ENCODE measurements at places on chromosomes 1 and 21.

DNA sequence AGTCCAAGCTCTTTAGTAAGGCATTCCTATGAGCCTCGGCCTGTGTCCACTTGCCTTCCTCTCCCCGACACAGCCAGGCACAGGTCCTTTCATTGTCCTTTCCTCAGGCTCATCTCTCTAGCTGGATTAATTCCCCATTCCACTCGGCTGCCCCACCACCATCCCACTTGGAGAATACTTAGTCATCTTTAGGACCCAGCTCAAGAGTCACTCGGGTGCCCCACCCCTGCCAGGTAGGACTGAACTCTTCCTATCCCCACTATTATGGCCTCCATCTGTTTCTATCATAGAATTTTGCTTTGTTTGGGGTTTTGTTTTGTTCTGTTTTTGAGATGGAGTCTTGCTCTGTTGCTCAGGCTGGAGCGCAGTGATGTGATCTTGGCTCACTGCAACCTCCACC lies 45.9 kb upstream of the ATP2B4 start:
- no peak for DNase-seq

DNA sequence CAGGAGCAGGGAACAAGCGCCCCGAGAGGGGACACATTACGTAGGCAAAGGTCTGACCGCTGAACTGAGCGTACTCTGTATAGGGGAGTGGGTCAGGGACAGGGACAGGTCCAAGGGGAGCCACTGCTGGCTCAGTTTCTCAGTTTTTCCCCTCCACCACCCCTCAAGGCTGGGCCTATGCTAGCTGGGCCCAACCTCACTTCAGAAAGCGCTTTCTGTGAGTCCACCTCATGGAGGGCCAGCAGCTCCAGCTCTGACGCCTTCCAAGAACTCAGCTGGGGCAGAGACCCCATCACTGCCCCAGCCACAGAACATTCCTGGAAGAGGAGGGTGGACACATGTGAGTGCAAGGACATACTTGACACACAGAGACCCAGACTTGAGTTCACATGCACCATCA lies 242.0 kb downstream of the FOXD2 start:
- no peak for DNase-seq

DNA sequence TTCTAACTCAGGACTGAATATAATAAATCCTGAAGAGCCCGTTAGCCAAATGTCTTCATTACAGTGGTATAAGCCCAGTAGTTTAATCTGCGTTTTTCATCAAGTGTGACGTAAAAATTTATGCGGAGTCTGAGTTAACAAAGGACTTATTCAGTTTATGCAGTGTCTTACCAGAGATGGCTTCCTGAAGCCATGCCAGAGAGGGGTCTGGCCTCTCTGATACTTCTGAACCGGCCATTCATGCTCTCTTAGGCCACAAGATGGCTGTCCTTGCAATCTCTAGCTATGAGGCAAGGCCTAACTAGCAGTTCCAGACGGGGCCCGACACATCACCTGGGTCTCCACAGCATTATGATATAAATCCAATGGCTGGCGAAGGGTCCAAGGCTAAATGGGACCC lies 101.4 kb downstream of the TEX35 start:
- no peak for DNase-seq

DNA sequence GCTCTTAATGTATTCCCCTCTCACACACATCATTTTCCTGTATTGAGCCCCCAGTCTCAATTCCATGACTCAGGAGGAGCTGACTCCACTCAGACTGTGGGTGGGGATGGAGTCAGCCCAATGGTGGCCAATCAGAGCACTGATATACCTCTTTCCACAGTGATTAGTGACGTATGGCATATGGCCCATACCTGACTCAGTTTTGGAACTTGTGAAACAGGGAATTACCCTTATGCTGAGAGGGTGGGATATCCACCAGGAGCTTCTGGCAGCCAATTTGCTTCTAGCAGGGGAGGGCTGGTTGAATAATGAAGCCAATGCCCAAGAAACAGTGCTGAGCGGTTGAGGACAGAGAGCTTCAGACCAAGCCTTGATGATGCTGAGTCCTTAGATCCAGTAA lies 86.4 kb upstream of the SPATA6 start:
- no peak for DNase-seq

DNA sequence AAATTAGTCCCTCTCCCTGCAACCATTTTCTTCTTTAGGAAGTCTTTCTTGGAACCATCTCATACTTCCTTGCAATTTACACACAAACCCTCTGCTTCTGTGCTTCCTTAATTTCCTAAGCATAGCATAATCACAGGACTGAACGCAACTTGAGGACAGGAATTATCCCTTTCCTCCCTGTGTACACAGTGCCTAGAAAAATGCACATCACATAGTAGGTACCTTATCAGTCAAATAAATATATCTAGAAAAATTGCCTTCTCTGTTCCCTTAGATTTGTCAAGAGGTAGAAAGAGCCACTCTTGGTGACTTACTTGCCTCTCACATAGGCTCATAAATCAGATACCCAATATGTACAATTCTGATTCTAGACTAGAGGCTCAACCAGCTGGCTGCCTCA lies 4.9 kb downstream of the ASPM start:
- DNase-seq: no peak

DNA sequence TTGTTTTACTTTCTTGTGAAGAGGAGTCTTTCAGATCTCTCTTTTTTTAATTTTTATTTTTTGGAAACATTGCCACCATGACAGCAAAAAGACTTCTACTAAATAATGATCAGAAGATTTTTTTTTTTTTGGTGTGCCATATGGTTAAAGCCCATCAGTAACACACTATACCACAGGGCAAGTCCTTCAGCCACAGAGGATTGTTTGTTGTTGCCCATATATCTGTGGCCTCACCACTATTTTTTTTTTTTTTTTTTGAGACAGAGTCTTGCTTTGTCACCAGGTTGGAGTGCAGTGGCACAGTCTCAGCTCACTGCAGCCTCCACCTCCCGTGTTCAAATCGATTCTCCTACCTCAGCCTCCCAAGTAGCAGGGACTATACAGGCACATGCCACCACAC lies 29.2 kb downstream of the UAP1 start:
- DNase-seq: no peak

DNA sequence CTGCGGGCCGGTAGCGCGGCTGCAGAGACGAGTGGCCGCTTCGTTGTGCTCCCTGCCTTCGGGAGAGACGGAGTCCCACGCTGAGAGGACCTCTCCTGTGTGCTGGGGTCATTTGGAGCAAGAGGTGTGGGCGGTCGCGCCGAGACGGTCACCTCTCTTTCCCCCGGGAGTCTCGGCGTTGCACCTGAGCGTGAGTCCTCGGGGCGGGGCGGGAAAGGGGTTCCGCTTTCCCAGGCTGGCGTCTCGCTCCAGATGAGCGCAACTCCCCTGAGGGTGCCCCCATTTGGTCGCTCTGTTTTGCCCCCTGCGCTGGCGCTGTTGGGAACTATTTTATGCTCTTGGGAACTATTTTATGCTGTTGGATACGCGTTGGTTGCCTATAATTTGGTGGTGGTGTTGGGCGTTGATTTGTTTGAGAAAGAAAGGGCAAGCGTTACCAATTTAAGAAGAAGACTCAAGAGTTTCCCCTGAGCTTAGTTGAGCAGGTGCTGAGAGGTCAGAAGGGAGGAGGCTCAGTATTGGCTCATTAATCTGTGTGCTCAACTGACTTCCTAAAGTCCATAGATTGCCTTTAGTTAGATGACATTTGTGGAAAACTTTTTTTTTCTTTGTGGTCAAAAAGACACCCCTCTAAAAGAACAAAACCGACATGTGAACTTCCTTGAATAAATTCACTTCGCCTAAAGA lies 683 bp downstream of the LRRC8B start:
- no peak for DNase-seq

GRCh38 chr1:213375002-213375401 lies 324.0 kb downstream of the RPS6KC1 start:
- no peak for DNase-seq

DNA sequence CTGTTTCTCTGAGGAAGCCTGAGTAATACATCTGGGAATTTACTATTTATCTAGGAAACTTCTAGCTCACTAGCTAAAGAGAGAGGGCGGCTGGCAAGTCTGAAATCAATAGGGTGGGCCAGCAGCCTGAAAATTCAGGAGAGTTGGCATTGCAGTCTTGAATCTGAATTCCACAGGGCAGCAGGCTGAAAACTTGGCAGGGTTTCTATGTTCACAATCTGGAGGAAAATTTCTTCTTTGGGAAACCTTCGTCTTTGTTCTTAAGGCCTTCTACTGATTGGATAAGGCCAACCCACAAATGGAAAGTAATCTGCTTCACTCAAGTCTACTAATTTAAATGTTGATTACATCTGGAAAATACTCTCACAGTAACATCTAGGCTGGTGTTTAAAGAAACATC lies 101.0 kb upstream of the COG2 start:
- DNase-seq: no peak

GRCh38 chr1:1489861-1490260 lies 18.3 kb downstream of the ATAD3B start:
- no peak for DNase-seq

DNA sequence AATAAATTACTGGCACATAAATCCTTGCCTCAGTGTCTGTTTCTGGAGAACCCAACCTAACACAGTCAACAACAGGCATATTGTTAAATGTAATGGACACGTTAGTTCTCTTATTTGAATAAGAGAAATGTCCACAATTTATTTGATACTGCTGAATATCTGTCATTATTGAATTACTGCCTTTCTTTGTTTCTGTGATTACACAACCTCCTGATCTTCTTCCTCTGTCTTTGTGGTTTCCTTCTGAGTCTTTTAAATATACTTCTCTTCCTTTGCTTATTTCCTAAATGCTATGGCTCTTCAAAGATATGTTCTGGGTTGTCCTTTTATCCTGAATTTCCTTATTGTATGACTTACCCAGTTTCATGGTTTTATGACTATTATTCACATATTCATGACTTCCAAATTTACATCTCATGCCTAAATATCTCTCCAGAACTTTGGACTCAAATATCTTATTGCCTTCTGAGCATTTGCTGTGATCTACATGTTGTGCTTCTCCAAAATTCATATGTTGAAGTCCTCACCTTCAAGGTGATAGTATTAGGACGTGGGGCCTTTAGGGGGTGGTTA lies 39.9 kb downstream of the MSH4 start:
- no peak for DNase-seq

DNA sequence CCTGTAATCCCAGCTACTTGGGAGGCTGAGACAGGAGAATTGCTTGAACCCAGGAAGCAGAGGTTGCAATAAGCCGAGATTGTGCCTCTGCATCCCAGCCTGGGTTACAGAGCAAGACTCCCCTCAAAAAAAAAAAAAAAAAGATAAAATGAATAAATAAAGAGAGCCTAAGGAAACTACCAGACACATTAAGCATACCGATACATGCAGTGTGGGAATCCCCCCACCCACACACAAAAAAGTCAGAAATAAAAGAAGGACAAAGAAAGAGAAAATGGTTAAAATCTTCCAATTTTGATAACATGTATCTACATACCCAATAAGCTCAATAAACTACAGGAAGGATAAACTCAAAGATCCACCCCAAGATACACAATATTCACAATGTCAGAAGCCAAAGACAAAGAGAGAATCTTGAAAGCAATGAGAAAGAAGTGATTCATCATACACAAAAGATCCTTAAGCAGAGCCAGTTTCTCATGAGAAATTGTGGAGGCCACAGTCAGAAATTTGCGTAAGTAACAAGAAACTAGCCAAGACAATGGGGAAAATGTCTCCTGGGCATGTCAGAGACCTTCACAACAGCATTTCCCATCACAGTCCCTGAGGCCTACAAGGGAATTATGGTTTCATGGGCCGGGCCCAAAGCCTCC lies 1197.0 kb downstream of the AMY1C start:
- DNase-seq: no peak

DNA sequence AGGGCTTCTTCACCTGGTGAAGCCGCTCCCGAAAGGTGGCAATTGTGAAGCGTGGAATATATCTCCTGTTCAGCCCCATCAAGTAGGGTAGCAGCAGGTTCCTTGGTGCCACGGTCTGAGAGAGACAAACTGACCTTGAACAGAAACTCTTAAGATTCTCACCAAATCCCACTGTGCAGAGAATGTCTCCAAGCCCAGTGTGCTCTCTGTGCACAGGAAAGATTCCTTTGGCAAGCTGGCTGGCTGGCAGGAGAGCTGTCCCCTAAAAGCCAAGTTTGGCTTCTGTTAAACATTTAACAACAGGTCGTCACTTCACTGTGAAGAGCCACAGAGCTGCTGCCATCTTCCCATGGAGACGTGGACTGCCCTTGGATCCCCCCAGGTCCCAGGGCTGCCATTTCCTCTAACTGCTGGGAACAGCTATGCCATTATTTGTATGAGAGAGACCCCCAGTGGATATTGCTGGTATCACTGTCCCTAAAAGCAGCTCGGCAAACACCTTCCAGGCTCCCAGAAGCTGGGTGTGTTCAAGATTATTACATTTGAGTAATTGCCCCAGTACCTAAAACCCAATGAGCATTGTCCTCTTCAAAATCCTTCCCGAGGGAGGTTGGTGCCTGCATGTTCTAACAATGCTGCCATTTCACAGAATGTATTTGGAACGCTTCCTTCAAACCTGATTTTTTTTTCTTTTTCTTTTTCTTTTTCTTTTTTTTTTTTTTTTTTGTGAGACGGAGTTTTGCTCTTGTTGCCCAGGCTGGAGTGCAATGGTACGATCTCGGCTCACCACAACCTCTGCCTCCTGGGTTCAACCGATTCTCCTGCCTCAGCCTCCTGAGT lies 71.8 kb downstream of the CD58 start:
- DNase-seq: peak; percentile 83

DNA sequence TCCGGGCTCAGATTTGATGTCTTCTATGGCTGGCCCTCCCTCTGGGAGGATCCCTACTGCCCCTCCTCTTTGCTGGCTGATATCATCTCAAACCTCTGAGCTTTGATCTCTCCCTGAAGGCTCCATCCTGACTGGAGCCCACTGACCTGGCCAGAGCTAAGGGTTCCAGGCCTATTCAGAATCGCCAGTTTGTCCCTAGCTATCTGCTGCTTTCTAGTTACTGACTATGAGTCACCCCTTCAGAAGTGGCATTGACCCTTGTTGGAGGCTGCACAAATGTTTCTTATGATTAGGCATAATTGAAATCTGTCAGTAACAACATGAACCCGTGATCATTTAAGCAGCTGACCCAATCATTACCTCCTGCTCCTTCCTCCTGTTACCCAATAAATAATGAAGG lies 87.1 kb downstream of the ABCA4 start:
- no peak for DNase-seq

DNA sequence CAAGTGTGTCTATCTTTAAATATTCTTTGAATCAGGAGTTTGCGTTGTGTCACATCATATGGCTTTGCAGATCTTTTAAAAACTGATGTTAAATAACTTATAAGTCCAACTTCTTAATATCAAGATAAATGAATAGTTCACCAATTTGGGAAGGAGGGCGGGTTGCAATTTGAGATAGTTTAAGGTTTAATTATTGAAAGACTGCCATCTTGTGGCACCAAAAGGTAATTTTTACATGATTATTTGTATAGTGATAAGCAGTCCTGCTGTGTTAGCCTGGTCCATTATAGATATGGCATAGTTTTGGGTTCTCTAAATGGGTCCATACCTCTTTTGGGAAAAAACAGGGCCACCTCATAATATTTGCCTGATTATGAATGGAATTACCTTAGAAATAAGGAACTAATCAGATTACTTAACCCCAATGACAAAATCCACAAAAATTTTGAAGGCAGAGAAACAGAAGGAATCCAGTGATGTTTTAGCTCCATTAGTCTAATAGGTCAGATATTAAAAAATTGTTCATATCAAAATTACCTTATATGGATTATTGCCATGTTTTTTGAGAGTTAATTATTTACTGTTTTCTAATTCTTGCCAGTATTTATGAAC lies 64.3 kb downstream of the PRKAA2 start:
- peak; percentile 64 for DNase-seq

- DNase-seq: no peak
Measured at GRCh38 chr21:35423709-35424108, 374.6 kb upstream of the RUNX1 start.

- DNase-seq: no peak
Measured at GRCh38 chr1:198932351-198932991, 293.6 kb downstream of the PTPRC start.

- no peak for DNase-seq
Measured at GRCh38 chr1:112666946-112667345, 7.5 kb upstream of the MOV10 start.

All from NT2/D1 (cell line).